Pons (tissue), 1 donor: ENCODE measurements at places on chromosomes 7 and 10.

- no peak for DNase-seq
Measured at GRCh38 chr10:6650586-6650985, 70.5 kb upstream of the PRKCQ start.

DNA sequence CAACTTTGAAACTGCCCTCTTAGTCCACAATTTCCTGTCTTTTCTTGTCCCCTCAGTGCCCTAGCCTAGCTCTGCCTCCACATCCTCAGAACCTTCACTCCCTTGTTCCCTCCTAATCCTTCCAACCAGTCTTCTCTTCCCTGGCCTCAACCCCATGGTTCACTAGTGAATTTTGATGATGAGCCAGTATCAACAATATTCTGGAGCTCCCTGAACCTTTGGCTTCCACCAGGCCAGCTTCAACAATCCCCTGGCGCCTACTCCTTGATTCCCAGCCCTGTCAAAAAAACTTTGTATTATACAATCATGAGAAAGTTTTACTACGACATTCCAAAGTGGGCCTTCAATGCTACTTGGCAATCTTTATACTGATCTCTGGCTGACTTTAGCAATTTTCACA is 116.5 kb downstream of the LMBR1 start:
- no peak for DNase-seq

GRCh38 chr7:115066634-115067033 is 144.7 kb downstream of the MDFIC start:
- no peak for DNase-seq

DNA sequence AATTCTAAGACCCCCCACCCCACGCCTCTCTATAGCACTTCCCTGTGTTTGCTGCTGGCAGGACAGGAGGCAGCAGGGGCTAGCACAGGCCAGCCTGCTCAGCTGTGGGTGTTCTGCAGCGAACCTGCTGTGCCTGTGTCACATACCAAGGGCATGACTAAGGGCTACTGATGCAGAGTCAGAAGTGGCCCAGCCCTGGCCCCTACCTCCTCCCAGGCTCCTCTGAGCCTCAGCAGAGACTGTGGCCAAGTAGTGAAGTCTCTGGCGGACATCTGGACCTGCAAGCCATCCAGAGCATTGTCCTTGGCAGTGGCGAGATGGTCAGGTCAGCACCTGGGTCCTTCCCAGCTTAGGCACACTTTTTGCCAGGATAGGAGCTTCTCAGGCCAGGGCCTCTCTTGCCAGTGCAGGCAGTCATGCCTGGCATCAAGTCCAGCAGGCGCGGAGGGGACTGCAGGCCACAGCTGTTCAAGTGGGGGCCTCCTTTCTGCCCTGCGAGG is 116.3 kb upstream of the RET start:
- DNase-seq: no peak

DNA sequence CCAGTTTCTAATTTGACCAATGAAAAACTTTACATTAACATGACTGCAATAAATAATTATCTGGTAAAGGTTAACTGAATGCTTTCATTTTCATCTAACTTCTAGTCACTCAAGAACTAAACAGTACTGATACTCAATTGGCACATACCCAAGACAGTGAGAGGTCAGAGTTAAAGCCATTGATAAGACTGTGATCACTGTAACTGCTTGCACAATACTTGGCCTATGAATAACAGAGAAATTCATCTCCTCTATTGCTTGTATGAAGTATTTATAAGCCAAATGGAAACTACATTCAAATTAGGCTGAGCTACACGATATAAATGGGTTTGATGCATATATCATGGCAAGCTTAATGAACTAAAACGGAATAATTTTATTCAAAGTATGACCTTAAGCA is 43.0 kb downstream of the HERC4 start:
- DNase-seq: no peak

- peak; percentile 45 for DNase-seq
Measured at GRCh38 chr7:12490107-12490688, 80.3 kb upstream of the SCIN start.

- DNase-seq: no peak
Measured at GRCh38 chr7:127896659-127897058, 134.6 kb downstream of the LRRC4 start.

DNA sequence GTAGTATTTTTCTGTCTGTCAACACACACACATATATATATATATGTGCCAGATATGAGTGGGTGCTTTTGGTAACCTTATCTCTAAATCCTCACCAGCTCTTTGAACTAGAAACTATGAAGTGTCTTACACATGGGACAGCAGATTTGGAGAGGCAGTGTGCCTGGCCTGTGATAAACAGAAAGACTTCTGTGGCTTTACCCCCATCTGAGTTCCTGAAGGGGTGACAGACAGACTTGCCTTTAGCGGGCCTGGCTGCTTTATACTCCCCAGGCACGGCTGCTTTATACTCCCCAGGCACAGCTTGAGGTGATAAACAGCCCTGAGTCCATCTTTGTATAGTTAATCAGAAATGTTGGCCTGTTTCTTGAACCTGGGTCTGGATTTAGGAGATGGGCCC is 5.6 kb downstream of the BAG3 start:
- no peak for DNase-seq

GRCh38 chr7:38798552-38799267 is 110.3 kb downstream of the VPS41 start:
- no peak for DNase-seq

- DNase-seq: no peak
Measured at GRCh38 chr10:113161066-113161465, 211.0 kb downstream of the TCF7L2 start.

DNA sequence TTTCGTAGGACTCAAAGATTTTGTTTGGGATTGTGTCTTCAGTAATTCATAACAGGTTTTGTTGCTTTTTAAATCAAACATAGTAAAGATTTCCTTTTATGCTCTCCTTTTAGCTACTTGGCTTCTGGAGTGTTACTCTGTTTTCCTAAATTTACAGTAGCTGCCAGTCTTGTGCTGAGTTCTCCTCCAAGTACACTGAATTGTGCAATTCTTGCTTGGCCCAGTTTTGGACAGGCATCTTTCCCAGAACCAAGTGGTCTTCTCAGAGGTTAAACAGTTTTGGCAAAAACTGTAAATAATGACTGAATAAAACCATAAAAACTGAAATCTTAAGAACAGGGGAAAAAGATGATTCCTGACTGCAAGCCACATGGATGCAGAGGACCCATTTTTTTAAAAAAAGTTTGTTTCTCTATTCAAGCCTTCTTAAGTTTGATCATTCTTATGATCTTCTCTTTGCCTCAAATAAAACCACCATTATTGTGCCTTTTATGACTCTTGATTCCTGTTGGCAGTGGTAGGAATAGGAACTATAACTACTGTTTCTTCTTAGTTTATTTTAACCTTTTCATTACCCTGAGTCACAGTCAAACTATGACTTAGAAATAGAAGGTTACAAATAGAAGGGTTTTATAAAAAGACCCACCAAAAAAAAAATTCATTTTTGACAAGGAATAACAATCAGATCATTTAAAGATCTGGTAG is 88.0 kb downstream of the MDFIC start:
- peak; percentile 9 for DNase-seq

DNA sequence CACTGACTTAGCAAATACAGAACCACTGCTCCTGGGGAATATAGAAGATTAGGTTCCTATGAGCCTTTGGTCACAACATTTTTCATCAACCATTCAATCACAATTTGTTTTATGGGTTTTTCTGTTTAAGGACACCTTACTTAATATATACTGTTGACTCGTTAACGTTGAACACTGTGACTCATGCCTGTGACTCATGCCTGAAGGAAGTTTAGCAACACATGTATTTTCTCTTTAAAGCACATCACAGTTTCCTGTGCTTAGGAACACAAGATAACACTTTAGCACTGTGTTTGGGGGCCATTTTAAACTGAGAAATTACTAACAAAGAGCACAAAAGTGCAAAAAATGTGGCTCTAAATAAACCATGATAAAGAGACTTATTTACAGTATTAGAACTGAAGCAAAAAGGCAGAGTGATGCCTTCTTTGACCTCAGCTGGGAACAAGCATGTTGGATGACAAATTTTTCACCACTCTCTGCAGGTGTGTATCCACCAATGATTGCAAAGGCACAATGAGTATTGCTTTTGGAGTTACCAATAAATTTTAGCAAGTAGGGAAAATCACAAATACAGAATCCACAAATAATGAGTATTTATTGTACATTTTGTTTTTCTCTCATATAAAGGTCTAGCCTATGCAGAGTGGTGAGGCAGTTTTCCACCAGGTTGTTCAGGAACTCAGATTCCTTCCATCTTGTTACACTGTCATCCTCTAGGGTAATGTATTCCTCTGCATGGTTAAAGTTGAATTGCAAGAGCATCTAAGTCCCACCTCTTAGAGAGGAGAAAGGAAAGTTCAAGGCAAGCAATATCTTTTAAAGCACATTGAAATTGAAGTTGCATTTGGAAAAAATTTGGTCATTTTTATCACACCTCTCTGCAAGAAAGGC is 7.3 kb downstream of the FGFBP3 start:
- DNase-seq: no peak
